Omental fat pad (tissue), 4 donors: ENCODE measurements at places on chromosomes 3 and 15.
A peak's percentile ranks its signal among the peaks of the same experiment; 100 is the strongest.

DNA sequence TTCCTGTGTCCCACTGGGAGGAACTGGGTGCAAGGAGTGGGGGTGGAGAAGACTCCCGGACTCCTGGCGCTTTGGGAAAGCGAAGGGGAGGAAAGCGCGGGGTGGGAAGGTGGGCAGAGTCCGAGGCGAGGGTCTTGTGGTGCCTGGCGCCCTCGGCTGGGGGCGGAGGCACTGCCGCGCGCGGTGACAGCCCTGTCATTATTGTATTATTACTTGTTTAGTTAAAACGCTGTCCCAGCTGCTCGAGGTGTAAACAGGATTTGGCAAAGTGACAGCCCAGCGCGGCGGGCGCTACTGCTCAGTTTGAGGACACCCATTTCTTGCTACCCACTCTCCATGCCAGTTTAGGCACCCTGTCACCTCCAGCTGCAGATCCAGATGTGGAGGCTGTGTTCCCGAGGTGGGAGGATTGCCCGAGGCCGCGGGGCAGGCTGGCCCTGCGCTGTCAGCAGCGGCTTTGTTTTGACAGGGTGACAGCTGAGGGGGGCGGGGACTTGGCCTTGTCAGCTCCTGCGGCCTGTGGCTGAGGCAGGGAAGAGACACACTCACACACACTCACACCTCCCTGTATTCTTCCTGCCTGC is 1.0 kb downstream of the KAT2B start:
- peak; percentile 68 for DNase-seq

GRCh38 chr3:183871541-183871940 is 13.1 kb downstream of the PARL start:
- DNase-seq, result no peak

GRCh38 chr15:68442041-68442440 is 10.1 kb upstream of the ITGA11 start:
- no peak for DNase-seq

- no peak for DNase-seq
These were observed 295.8 kb downstream of the GBE1 start for GRCh38 chr3:81465510-81466200.

DNA sequence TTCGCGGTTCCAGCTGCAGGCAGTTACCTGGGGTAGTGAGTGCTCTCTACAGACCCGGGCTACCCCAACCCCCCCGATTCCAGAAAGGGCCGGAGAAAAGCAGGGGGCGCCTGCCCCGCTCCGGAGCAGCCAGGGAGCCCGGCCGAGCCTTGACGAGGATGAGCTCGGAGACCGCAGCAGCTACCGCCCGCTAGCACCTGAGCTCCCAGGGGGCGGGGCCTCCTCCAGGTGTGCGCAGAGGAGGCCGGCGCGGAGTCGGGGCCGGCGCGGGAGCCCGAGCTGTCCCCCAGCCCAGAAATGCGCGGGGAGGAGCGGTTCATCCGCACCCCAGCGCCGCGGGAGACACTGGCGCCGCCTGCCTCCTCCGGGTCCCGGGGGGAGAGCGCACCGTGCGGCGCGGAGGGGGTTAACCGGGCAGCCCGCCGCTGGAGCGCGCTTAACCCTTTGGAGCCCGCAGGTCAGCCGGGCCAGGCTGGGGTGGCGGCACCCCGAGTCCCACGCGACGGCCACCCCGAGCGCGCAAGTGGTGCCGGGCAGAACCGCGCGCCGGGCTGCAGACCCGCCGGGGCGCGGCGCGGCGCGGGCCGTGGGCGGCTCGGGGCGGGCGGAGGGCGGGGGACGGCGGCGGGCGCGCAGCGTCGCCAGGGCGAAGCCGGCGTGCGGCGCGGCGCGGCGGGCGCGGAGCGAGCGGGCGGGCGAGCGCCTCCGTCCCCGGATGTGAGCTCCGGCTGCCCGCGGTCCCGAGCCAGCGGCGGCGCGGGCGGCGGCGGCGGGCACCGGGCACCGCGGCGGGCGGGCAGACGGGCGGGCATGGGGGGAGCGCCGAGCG is at the start of gene CACNA1D:
Gene CACNA1D (plus strand): TSS at position 649 of the 829 bp plus-strand sequence. CDS start 556 bp downstream, outside the sequence.
- DNase-seq, result no peak

DNA sequence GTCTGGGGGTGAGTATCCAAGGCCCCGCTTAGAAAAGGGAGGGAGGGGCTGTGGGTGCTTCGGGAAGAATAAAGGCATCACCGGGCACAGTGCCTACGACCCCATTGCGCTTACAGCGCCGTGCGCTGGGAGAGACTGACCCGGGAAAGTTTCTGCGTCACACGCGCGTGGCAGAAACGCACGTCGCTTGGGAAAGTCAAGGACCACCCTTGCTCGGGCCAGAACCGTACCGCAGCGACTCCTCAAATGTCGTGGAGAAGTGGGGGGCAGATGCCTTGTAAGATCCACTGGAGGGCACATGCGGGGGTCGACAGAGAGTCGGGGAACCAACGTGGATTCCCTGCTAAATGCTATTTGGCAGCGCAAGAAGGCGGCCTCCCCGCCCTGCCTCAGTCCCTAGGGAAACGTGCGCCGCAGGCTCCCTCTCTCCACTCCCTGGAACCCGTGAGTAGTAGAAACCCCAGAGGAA is 2.4 kb downstream of the ADAMTS9 start:
- DNase-seq, result no peak
